ENCODE measurements at places on chromosomes 1 and 21.

DNA sequence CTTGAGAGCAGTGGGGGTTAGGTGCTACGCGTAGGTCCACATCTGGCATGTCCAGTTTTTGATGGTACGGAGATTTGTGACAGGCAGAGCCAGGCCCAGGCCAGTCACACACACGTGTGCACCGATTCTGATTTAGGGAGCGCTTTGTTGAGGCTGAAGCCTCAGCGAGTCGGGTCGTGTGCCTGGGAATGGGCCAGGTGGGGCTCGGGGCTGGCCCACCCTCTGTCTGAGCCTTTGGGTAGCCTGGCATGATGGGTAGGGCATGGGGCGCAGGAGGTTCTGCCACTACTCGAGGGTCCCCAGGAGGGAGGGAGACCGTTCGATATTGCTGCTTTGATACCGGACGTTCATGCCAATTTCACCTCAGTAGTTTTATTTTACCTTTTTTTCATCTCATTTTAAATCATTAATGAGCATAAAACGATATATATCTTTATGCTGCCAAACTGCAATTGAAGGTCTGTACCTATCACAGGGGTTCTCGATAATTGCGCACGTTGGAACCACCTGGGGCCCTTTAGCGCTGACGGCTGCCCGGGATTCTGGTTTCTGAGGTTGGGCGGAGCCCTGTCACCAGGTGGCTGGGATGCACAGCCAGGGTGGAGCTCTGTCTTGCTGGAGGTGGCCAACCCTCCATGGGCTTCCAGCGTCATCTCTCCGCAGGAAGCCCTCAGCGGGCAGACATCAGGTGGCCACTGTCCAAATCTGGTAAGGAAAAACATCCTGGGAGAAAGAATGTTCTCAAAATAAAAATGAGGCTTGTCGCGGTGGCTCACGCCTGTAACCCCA is 71.9 kb downstream of the SCCPDH start:
- DNase-seq = no peak

- DNase-seq = no peak
These were observed 15.6 kb upstream of the DMBX1 start for GRCh38 chr1:46473991-46474390.

DNA sequence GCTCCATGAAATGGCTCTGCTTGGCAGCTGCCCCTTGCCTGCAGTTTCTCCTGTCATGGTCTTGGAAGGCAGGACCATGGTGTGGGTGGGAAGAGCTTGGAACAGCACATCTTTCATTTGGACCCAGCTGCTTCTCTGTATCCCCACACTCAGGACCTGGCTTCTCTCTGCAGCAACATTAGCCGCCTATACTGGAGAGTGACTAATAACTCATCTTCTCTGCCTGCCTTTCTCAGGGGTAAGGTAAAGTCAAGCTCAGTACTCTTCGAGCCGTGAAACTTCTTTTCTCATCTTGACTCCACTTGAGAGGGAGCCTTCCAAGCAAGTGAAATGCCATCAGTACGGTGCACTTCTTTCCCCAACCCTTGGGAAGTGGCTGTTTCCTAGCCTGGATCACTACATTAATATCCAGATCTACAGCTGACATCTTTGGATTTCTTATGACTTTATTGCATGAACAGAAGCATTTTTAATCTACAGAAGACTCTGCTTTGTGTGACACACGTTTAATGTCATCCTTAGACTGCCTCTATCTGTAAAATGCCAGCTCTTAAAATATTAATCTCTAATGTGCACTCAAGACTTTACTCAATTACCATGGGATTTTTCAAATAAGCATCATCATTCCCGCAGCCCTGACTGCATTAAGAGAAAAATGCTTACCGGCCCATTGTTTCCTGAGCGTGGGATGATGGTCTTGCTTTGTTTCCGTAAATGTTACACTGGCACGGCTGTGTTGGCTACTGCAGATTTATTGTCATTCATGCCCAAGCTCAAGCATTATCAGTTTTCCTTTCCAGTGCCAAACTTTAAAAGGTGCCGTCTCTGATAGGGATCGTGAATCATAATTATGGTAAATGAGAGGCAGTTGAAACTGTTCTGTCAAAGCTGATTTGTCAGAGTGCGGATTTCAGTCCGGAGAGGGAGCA is 242.9 kb downstream of the HHAT start:
- DNase-seq = no peak

DNA sequence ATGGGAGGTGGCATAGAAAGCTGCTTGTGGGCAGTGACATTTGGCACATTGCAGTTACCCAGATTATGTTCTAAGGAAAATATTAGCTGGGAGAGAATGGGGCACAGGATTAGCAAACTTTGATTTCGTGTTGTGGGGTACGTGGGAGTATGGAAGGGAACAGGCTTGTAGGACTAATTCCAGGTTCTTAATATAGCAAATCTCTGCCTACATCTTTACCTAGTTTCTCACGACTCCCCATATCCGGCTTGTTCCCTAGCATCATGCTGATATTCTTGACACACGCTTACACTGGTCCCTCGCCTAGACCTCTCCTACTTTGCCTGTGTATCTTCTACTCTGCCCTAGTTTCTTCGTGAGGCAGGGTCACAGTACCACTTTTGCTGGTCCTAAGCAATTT is 293.9 kb upstream of the PLXNA2 start:
- no peak for DNase-seq

- no peak for DNase-seq
These were observed at the start of gene HPCA for GRCh38 chr1:32886004-32886827. HPCA (plus strand) TSS chr1:32886491; CDS start chr1:32888899, 2,408 bp downstream.

- DNase-seq = no peak
These were observed 29.3 kb downstream of the PIK3CD start for GRCh38 chr1:9680828-9681227.

DNA sequence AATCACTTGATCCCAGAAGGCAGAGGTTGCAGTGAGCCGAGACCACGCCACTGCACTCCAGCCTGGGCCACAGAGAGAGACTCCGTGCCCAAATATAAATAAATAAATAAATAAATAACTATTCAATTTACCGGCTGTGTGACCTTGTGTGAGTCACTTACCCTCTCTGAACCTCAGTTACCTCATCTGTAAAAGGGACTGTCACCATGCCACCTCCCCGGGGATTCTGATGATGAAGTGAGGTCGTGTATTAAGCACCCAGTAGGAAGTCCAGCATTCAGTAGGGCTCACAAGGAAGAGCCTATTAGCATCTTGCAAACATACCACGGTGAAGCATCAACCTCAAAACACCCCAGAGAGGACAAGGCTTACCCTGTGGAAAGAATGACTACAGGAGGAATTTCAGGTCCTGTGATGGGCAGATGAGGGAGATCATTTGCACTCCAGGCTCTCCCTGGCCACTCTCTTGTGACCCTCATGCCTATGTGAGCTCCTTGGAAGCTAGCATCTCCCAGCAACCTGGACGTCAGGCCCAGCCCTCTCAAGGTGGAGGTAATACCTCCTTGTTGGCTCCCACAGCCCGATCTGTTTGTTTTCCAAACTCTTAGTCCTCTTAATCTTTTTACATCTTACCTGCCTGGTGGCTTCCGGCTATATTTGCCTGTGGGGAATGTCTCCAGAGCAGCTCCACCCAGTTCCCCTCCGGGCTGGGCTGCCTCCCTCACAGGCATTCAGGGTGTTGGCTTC is 7.6 kb upstream of the C1QA start:
- no peak for DNase-seq

GRCh38 chr1:20660847-20661206 is 342 bp downstream of the DDOST start:
- no peak for DNase-seq

DNA sequence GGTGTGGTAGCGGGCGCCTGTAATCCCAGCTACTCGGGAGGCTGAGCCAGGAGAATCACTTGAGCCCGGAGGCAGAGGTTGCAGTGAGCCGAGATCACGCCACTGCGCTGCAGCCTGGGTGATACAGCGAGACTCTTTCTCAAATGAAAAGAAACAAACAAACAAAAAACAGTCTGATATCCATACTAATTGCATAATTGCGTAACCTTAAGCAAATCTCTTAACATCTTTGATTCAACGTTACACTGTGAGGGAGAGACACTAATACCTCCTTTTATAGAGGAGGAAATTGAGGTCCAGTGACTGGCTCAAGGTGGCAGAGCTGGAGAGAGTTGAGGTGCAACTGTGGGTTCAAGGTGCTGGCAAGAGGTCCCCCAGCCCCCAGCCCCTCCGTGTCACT is 12.6 kb upstream of the COX20 start:
- no peak for DNase-seq

- DNase-seq = no peak
These were observed 3.6 kb downstream of the TFF1 start for GRCh38 chr21:42362700-42363099.

- DNase-seq = no peak
These were observed 22.4 kb downstream of the PRRX1 start for GRCh38 chr1:170686291-170686690.

DNA sequence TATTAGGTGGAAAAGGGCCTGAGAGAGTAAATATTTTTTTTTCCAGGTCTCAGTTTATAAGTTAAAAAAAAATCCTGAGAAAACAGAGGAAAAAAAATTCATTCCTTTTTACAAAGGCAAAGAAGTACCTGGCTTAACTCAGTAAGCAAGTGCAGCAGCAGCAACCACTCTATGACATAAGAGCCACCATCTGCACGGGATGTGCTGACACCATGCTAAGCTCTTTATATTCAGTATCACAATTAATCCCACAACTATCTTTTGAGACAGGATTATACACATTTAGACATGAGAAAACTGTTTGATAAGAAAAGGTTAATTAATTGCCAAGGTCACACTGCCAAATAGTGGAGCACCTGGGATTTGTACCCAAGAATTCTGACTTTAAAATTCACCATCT is 13.4 kb upstream of the DPT start:
- no peak for DNase-seq

GRCh38 chr1:32753532-32754316 is 51.2 kb upstream of the SYNC start:
- DNase-seq = peak; percentile 8

DNA sequence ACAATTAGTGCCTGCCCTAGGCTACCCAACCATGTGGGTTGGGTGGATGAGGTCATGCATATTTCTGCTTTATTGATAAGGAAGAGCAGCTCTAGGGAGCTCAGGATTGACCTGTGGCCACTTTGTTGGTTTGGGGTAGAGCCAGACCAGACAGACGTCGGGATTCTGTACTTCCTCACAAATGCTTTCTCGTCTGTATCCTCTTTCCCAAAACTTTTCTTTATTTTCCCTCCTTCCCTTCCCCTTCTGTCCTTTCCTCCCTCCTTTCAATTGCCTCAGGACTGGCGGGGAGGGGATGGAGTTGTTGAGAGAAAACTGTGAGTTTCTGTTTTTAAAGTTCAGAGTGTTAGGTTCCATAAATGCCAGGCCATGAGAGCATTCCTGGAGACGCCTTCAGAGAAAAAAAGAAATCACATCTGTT is 68.0 kb downstream of the UCK2 start:
- DNase-seq = no peak

DNA sequence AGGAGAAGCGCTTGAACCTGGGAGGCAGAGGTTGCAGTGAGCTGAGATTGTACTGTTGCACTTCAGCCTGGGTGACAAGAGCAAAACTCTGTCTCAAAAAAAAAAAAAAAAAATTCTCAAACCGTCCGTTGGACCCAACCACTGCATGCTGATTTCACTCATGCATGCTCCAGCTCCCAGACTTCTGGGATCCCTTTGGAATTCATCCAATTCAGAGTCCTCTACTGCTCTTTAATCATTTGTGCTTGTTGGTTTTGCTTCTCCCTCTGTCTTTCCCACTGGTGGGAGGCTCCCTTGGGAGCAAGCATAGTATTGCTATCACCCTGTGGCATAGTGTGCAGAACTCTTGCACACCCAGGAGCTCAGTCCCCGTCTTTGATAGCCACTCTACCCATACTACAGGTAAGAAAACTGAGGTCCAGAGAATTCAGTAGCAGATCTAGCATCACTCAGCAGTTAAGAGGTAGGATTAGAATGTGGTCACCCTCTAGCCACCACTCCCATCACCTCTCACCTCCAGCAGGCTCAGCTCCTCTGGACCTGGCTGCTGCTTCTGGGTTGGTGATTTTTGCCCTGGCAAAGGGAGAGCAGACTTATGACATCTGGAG is 3.1 kb upstream of the LMNA start:
- no peak for DNase-seq

DNA sequence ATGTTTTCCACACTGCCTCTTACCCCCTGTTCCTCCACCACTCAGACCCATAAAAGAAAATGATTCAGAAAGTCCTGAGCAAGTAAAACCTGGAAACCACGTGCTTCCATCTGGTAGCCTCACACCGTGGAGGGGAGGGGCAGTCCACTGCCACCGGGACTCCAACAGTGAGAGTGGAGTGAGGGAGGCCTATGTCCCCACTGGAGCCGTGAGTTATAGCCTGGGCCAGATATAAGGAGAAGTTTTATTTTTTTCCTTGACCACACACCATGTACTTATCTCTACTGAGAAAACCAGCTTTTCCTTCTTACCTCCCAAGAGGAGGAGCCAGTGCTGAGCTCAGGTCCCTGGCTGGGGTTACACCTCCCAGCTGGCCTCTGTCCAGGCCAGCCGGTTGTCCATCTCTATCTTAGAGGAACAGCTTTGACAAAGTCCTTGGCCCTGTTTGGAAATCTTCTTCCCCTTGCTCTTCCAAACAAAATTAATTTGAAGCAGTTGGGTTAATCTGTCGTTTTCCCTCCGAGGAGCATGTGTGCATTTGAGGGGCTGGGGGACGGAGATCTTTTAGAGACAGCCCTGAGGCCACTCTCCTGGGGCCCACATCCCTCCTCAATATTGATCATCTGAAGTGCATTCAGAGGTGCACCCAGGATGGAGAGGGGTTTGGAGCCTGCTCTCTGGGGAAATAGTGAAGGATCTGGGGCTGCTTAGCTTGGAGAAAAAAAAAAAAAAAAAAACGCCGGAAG is 49.1 kb upstream of the SERBP1 start:
- DNase-seq = no peak

- DNase-seq = no peak
These were observed 213.7 kb downstream of the ASTN1 start for GRCh38 chr1:176950736-176951324.

GRCh38 chr1:43188106-43188505 is 16.0 kb downstream of the CFAP57 start:
- no peak for DNase-seq

- DNase-seq = no peak
These were observed 23.3 kb downstream of the SH3BP5L start for GRCh38 chr1:248802454-248802853.

Data from stimulated activated CD8-positive, alpha-beta memory T cell treated with anti-CD3 and anti-CD28 coated beads, Interleukin-4, amount 100 ng/mL, for 4 hours (primary cell).